ENCODE measurements at places on chromosomes 1 and 21.

DNA sequence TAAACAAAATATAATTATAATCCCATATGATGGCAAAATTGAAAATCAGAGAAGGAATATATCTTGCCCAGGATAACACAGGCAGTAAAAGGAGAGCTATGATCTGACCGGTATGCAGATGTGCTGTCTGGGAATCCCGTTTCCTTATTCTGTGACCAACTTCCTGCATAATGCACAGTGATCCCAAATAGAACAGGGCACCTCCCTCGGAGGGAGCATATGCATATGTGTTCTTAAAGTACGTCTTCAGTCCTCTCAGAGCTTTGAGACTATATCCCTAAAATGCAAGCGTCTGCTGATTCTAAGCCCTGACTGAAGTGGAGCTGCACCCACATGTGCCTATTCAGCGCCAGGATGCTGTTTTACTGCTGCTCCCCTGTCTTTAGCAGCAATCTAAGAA lies 366.1 kb upstream of the PTBP2 start:
- DNase-seq: no peak

GRCh38 chr1:33014464-33015163 lies 22.1 kb downstream of the AK2 start:
- DNase-seq: no peak

- no peak for DNase-seq
Measured at GRCh38 chr1:202029171-202029665, 18.8 kb downstream of the ELF3 start.

DNA sequence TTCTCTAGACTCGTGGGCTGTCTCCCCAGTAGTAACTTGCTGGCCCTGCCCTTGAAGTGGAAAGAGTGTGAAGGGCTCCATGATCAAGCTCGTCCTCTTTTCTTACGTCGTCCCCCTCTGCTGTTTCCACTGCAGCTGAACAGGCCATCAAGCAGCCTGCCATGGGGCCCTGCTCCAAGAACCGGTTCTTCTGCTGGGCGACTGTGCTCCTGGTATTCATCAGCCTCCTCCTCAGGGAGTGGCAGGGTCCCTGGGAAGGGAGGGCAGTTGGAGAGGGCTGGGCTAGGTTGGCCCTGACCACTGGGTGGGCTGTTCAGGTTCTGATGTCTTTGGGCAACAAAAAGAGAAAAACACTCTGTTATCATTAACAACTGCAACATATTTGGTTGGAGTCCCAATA lies 151.5 kb downstream of the FCRL5 start:
- no peak for DNase-seq

- DNase-seq: no peak
Measured at GRCh38 chr1:207997486-207998268, 86.8 kb upstream of the CD34 start.

DNA sequence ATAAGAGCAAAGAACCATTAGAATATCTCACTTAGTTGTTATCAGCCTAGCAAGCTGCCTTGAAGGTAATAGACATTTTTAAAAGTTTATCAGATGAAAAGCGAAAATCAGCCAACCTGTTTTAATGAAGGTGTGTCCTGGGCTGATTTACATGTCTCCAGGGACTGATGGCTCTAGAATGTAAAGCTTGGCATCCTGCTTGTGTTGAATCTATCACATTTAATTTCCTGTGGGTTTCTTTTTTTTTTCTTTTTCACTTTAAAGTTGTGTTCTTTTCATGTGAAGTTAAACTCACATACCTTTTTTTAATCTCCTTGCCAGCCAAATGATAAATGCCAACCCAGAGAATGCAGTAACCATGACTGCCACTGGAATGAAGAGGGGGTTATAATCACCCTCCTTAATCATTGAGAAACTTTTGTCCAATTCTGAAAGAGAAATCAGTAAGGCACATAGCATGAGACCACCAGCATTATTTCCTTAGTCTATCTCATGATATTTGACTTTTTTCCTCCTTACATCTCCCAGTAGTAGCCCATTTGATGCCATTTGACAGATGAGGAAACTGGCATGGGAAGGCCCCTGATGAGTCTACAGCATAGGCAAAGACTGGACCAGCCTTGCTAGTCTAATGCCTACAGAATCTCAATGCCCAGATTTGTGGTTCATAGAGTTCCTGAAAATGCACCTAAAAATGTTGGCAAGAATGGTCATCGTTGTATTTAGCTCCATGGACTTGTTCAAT lies 10.0 kb downstream of the SELL start:
- DNase-seq: no peak

DNA sequence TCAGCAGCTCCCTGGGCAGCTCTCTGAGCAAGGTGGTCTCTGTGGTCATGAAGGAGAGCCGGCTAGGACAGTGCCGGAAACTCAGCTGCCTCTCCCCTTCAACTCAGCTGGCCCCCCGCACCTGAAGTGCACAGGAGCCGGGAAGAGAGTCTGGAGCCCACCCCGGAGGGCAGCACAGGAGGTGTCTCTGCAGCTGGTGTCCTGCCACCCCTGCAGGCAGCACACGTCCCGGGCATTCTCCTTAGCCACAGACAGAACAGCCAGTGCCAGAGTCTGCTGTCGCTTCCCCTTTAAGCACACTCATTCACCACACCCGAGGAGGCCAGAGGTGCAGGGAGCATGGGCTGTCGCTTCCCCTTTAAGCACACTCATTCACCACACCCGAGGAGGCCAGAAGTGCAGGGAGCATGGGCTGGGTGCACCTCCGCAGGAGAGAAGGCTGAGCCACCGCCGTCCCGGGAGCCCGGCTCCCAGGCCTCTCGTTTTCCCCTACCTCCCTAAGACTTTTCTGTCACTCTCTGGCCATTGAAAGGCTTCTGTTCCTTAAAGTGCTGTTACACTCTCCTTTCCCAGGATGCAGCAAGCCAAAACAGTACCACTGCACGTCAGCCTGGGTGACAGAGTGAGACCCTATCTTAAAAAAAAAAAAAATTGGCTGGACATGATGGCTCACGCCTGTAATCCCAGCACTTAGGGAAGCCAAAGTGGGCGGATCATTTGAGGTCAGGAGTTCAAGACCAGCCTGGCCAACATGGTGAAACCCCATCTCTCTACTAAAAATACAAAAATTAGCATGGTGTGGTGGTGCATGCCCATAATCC lies 16.9 kb upstream of the SAMD11 start:
- peak; percentile 27 for DNase-seq

GRCh38 chr1:79859212-79859948 lies 852.9 kb upstream of the ADGRL4 start:
- DNase-seq: no peak

DNA sequence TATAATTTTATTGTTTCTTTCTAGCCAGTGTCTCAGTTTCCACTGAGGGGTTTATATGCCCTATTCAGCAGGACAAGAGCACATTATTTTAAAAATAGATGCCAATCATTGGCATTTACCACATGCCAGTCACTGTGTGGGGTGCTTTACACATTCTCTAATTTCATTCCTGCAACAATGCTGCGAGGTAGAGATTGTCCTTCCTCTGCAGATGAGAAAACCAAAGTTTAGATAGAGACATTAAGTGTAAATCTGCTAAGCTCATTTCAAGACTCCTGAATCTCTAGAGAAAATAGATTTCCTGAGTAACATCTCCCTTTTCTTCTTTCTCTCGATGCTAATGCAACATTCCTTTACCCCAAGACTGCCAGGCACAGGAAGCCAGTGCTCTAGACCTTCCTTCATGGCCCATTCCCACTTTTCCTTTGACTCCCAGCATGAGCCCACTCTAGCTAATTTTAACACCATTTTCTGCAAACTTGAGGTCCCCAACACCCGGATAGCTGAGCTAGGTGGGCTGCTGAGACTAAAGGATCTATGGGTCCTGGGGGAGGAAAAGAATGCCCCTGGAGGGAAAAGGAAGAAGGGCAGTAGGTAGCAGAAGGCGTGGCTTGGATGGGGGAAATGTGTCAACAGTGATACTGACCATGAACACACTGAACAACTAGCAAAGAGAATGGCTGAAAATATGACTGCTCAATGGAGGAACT lies 50.0 kb downstream of the SH3GLB1 start:
- no peak for DNase-seq

GRCh38 chr1:87880764-87881163 lies 552.1 kb downstream of the LMO4 start:
- no peak for DNase-seq

- no peak for DNase-seq
Measured at GRCh38 chr1:54768093-54768492, 3.8 kb upstream of the PARS2 start.

GRCh38 chr1:24952413-24952841 lies 22.4 kb upstream of the RUNX3 start:
- no peak for DNase-seq

DNA sequence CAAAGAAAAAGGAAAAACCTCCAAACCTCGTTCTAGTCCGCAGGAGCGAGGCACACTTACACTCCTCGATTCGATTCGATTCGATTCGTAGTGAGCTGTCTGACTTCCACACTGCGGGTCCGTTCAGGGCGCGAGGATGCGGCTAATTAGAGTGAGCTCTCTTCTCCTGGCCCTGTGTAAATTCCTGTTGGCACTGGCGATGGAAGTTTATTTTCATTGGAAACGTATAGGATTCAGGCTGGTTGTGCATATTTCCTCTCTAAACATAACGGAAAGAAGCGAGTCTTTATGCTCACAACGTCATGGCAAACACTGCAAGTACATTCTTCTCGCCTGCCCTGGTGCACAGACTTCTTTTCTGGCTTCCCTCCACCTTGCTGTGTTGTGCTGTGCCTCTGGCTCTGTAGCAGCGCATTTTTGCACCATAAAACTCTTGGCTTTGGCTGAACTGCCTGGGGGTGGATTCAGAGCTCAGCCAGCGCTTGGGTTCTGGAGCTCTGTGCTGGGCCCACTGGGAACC lies 2.7 kb downstream of the HUNK start:
- DNase-seq: no peak

DNA sequence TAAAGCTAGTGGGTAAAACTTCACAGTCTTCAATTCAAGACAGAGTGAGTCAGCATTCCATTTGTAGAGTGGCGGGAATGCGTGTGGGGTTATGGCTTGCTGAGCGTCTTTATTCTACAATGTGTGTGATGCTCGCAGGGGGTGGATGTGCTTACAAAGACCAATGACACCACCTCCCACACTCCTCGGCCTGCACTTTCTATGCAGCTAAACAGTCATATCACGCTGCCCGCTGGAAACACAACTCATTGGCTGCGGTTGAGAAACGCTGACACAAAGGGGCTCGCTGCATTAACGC lies 298.5 kb downstream of the PCP4 start:
- DNase-seq: no peak

DNA sequence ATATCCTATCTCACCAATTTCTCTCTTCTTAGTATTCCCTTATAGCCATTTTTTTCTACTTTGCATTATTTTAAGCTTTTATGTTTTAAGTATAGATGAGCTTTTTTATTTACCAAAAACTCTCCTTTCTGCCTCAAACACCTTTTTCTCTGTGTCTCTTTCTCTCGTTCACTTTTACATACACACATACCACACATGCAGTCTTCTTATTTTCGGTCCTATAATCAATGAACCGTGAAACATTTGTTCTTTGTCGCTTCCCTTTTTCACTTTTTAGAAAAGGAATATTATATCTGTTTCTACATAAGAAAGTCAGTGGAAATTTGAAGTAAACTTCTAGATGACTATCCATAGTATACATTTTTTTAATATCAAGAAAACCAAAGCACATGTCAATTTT lies 183.2 kb downstream of the MRPL39 start:
- no peak for DNase-seq

DNA sequence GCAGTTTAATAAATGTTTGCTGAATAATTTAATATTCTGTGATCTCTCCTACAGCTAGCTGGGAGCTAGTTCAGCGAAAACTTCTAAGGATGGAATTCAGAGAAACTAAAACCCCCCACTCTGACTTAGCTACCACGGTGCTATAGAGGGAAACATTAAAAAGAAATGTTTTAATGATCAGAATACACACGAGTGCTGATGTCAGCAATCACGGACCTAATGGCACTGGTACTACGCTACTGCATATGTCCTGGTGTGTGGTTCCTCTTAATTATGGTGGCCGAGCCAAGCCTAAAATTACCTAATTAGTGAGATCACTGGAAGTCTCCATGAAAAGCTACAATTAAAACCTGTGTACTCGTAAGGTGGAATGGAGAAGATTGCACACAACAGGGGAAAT lies 23.9 kb upstream of the LSM10 start:
- DNase-seq: no peak

GRCh38 chr1:111145542-111145941 lies 5.5 kb downstream of the CEPT1 start:
- no peak for DNase-seq

DNA sequence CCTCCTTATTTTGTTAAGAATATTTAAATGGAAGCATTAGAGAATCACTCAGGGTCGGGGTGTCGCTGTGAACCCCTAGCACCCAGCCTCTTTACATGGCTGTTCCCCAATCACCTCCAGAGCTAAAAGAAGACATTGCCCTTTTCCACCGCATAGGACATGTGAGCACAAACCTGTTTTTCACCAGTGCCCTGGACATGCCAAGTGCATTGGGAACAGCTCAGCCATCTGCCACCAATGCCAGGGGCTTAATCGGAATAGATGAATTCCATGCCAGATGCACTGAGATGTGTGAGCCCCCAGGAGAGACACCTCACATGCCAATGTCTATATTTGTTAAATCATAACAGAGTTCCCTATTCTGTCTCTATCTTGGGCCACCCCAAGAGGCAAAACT lies 33.3 kb downstream of the EIF2D start:
- DNase-seq: no peak

DNA sequence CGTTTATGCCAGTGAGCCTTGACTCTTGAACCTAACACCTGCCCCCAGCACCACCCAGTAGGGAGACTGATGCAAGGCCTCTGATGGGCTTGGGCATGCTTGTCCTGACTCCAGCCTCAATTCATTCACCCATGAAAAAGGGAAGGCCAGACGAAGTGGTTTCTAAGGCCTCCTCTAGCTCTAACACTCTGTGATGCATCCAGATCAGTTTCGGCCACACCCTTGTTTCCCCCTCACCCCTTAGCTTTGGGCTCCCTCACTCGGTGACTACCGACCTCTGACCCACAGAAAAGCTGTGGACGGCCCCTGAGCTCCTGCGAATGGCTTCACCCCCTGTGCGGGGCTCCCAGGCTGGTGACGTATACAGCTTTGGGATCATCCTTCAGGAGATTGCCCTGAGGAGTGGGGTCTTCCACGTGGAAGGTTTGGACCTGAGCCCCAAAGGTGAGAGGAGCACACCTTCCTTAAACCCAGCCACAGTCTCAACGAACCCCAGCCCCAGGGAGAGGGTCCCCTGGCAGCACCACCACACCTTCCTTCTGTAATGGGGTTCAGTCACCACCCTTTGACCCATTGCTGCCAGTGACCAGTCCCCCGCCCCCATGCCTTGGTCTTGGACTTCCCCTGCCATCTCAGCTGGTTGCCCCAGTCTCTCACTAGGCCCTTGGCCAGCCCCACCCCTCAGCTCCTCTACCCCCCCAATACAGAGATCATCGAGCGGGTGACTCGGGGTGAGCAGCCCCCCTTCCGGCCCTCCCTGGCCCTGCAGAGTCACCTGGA lies 9.0 kb downstream of the NPR1 start:
- no peak for DNase-seq
